Peyer's patch (tissue), 4 donors: ENCODE measurements at places on chromosomes 5 and 9. TPM values are rescaled to one million over a fixed set of nuclear protein-coding genes. Genes with fewer than 3 reads are reported as not detected.
A peak's percentile ranks its signal among the peaks of the same experiment; 100 is the strongest.

DNA sequence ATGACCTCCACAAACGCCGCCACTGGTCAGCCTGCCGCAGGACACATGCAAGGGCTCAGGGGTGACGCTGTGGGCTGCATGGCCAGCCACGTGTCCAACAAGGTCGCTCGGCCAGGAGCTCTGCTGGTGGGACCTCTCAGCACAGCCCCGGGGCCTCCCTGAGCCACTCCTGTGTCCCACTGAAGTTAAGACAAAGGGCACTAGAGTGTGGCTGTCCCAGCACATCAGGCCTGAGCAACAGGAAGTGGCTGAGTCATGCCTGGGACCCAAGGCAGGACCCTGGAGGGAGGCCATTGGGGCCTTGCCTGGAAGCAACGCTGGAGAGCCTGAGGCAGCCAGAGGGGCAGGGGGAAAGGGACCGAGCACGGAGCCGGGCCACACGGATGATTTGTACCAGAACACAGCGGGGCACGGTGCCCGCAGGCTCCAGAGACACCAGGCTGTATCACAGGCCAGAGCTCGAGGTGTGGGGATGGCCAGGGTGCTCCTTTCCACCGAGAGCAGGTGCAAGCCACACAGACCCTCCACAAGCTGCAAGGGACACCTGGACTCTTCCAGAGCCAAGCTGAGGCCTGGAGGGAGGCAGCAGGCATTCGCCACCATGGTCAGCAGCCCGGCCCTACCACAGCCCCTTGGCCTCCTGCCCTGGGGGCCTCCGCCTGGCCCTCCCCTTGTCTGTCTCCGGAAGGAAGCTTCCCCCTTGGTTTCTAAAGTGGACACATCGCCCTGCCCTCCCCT lies 6.5 kb upstream of the TMEM210 start:
- no peak for DNase-seq

DNA sequence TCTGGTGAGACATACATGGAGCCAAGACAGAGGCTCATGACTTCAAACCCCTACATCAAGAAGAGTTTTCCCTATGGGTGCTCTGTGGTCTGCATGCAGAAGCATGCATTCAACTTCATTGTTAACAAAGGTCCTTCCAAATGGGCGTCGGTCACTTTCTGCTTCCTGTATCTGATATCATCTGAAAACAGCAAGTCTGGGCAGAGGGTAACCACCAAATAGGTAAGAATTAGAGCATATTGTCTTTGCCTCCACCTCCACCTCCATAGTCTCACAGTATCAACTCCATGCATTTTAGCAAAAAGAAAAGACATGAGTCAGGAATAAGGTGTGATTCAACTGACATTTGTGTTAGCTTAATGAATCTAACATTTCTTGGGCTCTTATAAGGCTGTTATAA lies 462.9 kb downstream of the DMRT2 start:
- no peak for DNase-seq

- DNase-seq = no peak
These were observed 223.4 kb downstream of the PARP8 start for GRCh38 chr5:50889790-50890189.

The EPB41L4B gene
- 85.0 TPM for total RNA-seq

The SPINK4 gene
- 639 TPM for total RNA-seq

DNA sequence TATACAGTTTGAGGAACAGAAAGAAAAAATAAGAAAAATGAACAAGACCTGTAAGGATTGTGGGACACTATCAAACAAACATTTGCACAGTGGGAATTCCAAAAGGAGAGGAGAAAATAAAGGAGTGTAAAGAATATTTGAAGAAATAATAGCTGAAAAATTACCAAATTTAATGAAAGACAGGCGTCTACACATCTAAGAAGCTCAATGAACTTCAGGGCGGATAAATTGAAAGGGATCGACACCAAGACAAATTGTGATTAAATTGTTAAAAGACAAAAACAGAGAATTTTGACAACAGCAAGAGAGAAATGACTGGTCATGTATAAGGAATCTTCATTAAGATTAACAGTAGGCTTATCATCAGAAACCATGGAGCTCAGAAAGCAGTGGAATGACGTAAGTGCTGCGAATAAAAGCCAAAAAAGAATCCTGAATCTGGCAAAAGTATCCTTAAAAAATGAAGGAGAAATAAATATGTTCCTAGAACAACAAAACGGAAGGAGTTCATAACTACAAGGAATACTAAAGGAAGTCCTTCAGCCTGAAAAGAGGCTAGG lies 3.5 kb upstream of the SLC38A9 start:
- DNase-seq = no peak

DNA sequence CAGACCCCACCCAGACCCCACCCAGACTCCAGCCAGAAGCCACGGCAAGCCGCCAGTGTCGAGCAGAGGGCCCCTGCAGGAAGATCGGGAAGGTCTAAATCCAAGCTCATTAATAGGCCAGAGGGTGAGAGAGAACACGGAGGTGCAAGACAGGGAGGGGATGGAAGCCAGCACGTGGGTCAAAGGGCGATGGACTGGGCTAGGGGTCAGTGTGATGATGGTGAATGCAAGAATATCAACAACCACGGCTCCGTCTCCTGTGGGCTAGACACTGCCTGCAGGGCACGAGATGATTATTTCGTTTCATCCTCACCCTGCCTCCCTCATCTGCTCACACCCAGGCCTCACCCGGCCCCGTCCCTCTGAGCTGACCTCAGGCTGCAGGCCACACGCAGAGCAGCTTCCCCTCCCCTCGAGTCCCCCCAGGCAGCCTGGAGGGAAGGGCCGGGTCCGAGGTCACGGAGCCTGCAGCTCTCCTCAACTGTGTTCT lies 122.0 kb downstream of the COL23A1 start:
- peak; percentile 41 for DNase-seq

DNA sequence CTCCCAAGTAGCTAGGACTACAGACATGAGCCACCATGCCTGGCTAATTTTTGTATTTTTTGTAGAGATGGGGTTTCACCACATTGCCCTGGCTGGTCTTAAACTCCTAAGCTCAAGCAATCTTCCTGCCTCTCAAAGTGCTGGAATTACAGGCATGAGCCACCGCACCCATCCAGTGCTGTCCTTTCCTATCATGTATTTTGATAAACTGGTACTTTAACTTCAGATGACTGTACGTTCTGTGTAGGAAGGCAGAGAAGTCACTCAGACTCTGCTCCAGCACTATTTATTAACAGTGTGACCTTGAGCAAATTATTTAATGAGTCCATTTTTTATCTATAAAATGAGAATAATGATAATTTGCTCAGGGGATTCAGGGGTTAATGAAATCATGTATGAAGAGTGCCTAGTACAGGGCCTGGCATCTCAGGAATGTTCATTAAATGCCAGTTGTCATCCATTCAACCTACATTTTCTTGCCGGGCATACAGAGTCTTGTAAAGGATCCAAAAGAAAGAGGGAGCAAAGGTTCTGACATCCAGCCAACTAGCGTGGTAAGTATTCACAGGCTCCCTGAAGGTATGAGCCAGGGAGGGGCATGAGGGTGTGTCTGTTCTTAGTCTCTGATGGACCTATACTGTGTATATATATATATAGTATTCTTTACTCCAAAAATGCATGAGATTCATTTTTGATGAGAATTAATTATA lies 201.9 kb downstream of the PBX3 start:
- no peak for DNase-seq

- no peak for DNase-seq
These were observed 13.0 kb downstream of the CXXC5 start for GRCh38 chr5:139660923-139661814.

The OR1N2 gene
- not detected for total RNA-seq

- DNase-seq = no peak
These were observed 138.2 kb downstream of the FGF1 start for GRCh38 chr5:142547445-142548380.

- no peak for DNase-seq
These were observed 149.1 kb upstream of the VCAN start for GRCh38 chr5:83322273-83322924.

- no peak for DNase-seq
These were observed 34.5 kb upstream of the NIPBL start for GRCh38 chr5:36842087-36842486.

DNA sequence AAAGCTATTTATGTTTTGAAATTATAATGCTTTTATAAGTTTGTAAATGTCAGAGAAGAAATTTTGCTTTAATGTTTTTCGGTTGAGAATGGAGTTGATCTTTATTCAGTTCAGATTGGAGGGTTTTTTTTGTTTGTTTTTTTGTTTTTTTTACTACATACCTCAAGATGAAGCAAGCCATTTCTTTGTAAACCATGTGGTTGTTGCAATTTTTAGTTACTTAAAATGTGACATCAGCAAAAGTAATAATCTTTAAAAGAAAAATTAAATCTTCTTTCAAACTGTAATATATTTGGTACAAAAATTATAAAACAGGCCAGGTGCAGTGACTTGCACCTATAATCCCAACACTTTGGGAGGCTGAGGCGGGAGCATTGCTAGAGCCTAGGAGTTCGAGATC lies 102.6 kb downstream of the CDC42SE2 start:
- no peak for DNase-seq

DNA sequence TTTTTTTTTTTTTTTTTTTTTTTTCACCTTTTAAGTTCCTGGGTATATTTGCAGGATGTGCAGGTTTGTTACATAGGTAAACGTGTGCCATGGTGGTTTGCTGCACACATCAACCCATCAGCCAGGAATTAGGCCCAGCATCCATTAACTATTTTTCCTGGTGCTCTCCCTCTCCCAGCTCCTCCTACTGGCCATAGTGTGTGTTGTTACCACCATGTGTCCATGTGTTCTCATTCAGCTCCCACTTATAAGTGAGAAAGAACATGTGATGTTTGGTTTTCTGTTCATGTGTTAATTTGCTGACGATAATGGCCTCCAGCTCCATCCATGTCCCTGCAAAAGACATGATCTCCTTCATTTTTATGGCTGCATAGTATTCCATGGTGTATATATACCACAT lies 350.5 kb downstream of the MAN2A1 start:
- DNase-seq = no peak

The ANKRD18B gene
- not detected for total RNA-seq

The CETN3 gene
- 2.6 TPM for total RNA-seq

GRCh38 chr5:142674531-142675469 lies 11.1 kb downstream of the FGF1 start:
- DNase-seq = no peak

The SLC25A2 gene
- 4.0 TPM for total RNA-seq

GRCh38 chr9:84573083-84573482 lies 96.4 kb upstream of the NTRK2 start:
- DNase-seq = no peak

The DBH gene
- not detected for total RNA-seq

GRCh38 chr5:112248623-112249022 lies 170.5 kb downstream of the EPB41L4A start:
- DNase-seq = no peak

GRCh38 chr5:173338380-173339015 lies 10.3 kb upstream of the STC2 start:
- DNase-seq = no peak

GRCh38 chr9:94945197-94946144 lies 219.0 kb downstream of the AOPEP start:
- no peak for DNase-seq

- no peak for DNase-seq
These were observed 564.3 kb downstream of the ZNF608 start for GRCh38 chr5:124182133-124182532.

DNA sequence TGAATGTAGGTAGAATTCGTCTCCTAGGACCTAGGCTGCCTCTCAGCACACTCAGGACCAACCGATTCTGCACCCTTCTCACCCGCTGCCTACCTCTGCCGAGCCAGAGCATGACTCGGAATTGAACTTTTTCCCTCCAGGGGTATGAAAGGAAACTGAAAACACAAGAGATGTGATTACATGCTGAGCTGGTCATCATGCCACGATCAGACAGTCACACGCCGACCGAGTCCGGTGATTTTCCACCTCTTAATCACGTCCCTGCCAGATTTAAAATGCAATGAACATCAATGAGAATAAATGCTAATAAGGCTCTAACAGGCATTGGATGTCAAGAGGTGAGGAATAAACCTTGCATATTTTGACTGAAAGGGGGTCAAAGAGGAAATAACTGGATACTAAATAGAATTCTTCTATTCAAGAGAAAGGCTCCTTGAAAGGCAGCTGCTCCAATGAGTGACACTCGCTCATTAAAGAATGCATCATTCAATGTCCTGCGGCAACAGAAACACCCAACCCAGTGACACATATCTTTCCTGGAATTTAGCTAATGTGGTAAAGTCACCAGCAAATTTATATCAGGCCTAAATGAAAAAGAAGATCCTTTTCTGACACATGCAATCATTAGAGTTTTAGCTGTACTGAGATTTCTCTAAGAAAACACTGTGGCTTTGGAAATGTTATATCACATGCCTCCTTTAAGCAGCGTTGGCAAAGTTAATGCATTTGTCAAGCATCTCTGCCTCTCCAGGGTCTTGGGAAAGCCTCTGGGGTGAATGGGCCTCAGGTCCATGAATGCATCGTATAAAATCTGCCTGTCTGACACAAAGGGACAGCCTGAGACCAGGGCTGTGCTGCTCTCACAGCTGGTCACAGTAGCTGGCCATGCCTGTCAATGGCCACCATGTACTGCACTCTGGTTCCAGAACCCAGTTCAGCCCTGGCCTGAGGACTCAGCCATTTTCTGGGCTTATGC lies 128.7 kb downstream of the SPOCK1 start:
- DNase-seq = no peak

- no peak for DNase-seq
These were observed 4.8 kb downstream of the KIAA0825 start for GRCh38 chr5:94613583-94613982.

- no peak for DNase-seq
These were observed 157.7 kb downstream of the SLF1 start for GRCh38 chr5:94776167-94776566.

GRCh38 chr5:58544195-58544594 lies 38.7 kb upstream of the RAB3C start:
- DNase-seq = no peak

The SLC1A3 gene
- 7.4 TPM for total RNA-seq

The PCDHB11 gene
- 0.27 TPM for total RNA-seq

DNA sequence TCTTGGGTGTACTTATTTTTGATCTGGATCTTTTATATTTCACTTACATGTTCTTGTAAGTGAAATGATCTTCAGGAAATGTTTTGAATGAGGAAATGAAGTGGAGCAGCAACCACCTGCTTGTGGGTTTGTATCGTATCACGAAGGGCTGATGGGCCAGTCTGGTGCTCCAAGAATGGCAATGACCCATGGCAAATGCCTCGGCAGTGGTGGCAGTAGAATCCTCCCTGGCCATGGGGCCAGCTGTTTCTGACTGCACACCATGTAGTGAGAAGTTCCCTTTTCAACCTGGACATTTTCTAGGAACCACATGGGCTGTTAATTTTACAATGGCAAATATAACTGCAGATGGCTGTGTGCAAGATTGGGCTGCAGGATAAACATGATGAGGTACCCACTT lies 29.9 kb downstream of the MAT2B start:
- DNase-seq = no peak

GRCh38 chr5:42518595-42519221 lies 95.5 kb downstream of the GHR start:
- no peak for DNase-seq

DNA sequence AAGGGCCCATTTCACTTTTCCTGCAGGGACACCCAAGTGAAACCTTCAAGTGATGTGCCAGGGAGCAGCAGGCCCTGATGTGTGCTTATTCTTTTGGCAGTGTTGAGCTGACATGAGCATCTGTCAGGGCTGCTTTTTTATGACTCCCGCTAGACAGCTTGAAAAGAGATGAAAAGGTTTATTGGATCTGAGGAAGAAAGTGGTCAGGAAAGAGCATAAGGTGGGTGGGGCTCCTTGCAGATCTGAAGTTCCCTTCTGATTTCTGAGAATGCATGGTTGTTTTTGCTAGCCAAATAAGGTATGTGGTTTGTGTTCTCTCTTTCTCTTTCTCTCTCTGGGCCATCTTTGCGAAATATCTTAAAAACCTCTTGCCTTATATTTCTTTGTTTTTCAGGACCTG lies 316.1 kb downstream of the DMRT2 start:
- DNase-seq = no peak

The MAP1B gene
- total RNA-seq = 38.0 TPM
